Ovary (tissue), 10 donors: ENCODE measurements at places on chromosomes 1 and 21.

- DNase-seq: no peak
Measured at GRCh38 chr1:59044535-59045121, 252.3 kb upstream of the FGGY start.

GRCh38 chr1:225748529-225748928, 29.1 kb upstream of the SRP9 start:
- DNase-seq: no peak

- no peak for DNase-seq
Measured at GRCh38 chr21:42350927-42351426, at the start of gene TFF2. TSS of gene TFF2 (minus strand) at chr21:42350994. CDS start at chr21:42350957, 37 bp downstream.

DNA sequence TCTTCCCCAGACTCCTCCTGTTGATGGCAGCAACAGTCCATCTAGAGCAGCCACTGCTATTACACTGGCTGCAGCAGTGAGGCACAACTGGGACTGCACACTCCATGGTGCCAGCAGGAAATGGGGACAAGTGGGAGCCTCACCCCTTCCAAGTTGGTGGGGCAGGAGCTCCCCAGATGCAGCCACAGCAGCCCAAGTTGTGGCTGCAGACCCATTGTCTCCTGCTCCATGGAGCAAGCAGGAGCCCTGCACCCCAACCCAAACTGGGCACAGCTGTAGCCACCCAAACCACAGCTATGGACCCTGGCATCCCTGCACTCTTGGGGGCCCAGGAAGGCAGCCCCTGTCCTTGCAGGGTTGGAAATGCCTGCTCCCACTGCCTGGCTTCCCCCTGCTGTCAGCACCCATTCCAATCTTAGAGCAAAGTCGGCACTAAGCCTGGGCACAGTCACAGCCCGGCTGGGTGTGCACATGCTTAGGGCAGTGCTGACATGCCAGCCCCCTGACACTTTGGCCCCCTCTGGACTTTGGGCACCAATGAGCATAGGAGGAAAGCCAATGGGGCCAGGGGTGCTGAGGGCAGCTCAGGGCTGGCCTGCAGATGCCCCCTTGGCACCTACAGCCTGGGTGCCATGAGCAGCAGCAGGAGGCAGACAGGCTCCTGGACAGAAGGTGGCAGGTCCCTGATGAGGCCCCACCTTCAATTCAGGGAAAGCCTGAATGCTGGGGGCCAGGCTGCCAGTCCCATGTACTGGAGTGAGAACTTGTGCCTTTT, 44.0 kb downstream of the MATN1 start:
- no peak for DNase-seq

DNA sequence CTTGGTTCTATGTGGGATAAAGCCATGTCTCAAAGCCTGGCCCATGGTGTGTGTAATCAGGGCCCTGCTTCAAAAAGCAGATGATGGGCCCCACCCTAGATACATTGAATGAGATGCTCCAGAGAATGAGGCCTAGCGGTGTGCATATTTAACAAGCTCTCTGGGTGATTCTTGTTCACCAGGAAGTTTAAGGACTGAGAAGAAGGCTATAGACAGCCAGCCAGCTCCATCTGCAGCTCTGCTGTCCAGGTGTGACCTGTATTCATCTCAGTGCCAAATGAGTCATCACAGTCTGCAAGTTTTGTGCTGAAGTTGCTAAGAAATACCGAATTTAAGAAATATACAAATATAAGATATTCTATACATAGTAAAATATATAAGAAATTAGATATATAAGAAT, 182.0 kb upstream of the RUNX1 start:
- DNase-seq: no peak

DNA sequence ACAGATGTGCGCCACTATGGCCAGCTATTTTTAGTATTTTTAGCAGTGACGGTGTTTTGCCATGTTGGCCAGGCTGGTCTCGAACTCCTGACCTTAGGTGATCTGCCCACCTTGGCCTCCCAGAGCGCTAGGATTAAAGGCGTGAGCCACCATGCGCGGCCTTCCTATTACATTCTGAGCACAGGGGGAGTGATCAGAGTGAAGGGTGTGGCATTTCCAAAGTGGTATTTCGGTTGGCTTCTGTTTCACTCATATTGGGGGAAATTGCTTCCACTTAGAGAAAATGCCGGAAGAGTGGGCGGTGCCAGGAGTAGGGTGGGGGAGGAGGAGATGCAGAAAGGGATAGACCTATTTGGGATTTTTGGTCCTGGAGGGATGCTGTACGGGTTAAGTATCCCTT, 4.3 kb downstream of the PIK3CD start:
- DNase-seq: no peak

DNA sequence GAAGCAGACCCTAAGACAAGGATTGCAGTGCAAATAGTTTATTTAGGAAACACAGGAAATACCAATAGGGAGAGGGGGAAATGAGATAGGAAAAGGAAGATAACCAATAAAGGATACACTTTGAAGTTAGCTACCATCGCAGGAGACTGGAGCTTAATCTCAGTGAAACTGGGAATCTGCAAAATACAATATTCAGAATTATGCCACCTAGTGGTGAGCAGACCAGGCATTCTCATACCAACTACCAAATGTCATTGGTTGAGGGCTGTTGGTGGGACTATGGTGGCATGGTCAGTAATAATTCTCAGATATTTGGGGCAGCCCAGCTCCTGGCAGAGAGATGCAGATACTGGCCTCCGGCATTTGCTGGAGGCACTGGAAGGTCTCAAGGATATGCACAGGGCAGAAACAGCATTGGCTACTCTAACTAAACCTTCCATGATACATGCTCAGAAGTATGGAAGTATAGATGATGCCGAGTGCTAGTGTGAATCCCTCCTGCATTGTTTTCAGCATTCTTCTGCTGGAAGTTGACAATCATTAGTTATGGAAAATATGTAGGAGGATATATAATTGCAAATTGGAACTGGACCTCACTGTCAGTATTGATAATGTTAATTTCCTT, 11.8 kb upstream of the ZFP69B start:
- no peak for DNase-seq

DNA sequence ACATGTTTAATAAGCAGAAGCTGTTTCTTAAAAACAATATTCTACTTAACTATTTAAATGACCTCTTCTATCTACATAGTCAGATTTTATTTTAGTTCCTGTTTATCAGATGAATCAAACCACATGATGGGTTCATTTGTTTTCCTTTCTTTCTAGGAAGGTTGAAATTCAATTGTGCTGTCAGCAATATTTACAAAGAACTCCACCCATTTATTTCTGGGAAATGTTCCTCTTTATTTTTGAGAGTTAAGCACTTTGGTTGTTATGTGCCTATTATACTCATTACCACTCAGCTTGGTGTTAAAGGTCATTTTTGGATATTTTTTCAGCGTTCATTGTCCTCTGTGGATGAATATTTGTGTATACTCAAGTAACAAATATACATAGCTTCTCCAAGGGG, 84.9 kb downstream of the C4BPA start:
- no peak for DNase-seq

DNA sequence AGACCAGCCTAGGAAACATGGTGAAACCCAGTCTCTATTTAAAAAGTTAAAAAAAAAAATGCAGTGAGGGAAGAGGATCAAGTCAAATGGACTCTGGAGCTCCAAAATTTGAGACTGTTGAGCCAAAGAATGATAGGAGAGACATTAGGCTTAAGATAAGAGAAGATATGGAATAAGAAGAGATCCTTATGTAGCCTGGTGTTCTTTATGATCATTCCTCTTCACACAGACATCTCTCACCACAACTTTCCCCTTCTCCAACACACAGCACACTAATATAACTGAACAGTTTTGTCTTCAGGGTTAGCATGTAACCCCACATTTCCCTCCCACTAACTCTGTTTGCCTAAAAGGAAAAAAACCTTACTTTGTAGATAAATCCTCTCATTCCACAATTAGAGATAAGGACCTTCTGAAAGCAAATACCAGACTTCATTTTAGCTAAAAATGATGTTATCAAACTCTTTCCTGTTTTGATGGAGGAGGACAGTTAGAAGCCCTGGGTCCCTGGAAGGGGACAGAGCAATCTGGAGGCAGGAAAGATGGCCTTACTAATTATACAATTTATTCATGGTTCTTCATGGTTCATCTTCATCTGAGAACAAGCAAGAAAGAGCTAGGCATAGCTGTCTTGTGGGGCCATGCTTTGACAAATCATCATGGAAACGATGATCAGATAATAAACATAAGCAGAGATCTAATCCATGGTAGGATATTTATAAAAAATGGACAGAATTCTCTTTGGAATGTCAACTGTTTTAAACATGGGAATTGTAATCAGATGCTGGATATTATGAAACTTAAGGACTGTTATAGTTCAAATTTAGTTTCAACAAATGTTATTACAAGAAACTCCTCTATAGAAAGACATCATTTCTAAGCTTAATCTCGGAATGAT, 96.7 kb upstream of the S1PR1 start:
- no peak for DNase-seq

DNA sequence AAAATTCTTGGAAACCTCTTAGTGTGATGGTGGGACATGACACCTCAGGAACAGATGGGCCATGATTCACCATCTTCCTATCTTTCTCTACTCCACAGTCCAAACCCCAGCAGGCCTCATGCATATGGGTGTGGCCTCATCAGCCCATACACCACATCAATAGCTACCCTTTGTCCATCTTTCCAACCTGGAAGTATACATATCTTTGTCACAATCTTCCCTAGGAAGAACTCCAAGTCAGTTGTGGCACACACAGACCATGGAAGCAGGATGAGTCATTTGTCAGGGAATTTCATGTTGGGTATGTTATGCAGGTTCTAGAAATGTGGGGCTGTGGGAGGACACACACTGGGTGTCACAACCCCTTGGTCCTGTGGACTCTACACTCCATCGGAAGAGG, 30.5 kb upstream of the CLCA4 start:
- DNase-seq: no peak

DNA sequence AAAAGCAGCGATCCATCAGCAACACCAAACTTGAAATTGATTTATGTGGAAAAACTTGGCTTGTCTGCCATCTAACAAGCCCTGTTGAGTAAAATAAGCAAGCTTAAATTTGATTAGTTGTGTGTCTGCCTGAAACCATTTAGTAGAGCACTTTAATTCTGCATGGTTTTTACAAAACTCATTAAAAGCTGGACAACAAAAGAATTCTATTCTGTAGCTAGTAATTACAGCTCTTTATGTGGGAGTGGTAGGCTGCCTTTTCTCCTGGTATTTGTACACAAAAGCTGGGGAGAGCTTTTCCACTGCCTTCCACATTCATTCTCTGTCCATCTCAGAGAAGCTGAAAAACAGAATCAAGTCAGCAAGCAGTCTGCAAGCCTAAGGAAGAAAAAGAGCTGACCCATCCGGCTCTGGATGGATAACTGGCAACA, 1.7 kb downstream of the ETS2 start:
- DNase-seq: no peak

DNA sequence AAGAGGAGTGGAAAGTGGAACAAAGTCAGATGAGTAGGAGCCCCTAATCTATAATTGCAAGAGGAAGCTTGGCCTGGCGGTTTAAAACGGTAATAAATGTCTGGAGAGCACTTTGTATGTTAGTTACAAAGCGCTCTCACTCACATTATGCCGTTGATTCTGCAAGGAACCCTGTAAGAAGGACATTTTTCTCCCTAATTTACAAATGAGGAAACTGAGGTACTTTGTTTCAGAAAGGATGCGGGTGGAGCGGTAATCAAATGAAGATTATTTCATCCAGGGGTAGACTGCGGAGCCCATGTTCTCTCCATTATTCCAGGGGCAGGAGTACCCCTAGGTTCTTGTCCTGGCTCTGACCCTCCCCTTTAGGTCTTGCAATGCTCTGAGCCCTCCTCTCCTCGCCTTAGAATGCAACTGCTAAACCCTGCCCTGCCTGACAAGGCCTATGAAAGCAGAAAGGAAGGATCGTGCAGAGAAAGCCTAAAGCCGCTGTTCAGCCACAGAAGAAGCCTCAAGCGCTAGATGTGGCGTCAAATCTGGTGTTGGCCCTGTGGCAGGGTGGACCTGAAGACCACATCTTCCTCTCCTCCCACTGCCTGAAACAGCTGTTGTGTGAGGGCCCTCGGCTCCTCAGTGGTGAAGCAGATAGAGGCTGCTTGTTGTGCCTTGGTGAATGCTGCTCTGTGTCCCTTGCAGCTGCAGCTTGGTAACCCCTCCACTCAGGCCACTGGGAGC, 588 bp upstream of the PACC1 start:
- no peak for DNase-seq

DNA sequence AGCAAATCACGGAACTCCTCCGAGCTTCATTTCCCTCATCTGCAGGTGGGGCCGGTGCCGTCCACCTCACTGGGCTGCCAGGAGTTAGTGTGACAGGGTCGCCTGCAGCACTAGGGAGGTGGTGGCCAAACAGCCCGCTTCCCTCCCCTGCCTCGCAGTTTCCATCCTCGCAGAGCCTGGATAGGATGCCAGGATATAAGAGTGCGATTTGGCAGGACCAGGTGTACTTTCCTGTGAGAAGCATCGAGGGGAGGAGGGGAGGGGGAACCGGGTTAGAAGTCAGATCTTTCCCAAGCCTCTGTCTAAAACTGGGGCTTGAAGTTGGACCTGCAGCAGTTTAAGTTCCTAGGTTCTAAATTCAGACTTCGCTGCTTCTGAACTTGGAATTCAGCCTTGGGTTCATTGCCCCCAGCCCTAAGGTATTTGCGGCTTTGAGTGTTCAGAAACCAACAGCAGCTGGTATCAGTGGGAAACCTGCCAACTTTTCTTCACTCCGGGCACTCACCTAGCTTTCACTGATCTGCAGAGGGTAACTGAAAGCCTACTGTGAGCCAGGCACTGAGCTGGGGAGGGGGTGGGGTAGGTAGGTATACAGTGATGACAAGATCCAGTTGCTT, 1.7 kb upstream of the JUN start:
- no peak for DNase-seq

DNA sequence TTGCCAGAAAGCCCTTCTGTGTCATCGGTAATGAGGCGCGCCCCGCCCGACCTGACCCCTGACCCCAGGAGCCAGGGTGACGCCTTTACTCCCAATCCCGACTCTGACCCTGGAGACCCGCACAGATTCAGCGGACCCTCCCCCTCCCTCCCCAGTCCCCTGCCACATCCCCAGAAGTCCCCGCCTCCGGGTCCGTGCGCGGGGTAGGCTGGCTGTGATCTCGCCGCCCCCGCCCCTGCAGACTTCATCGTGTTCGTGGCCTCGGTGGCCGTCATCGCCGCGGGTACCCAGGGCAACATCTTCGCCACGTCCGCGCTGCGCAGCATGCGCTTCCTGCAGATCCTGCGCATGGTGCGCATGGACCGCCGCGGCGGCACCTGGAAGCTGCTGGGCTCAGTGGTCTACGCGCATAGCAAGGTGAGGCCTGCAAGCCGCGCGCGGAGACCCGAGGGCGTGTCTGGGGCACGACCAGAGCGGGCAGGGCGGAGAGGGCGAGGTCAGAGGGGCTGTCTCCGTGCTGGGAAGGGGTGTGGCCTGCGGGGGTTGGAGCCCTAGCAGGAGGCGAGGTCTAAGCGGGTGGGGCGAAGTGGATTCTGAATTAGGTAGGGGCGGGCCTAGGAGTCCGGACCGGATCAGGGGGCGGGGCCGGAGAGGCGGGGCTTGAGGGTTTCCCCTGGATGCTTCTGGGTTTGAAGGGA, 34.8 kb downstream of the KCNQ4 start:
- no peak for DNase-seq

- DNase-seq: no peak
Measured at GRCh38 chr1:101314244-101314643, 77.4 kb downstream of the S1PR1 start.

- no peak for DNase-seq
Measured at GRCh38 chr1:20390589-20391331, 95.2 kb downstream of the CAMK2N1 start.

GRCh38 chr1:169106921-169107602, 572 bp downstream of the ATP1B1 start:
- peak; percentile 37 for DNase-seq

GRCh38 chr1:46525253-46525983, 26.0 kb downstream of the KNCN start:
- no peak for DNase-seq
